ENCODE measurements at places on chromosomes 2 and 18.
A peak's percentile ranks its signal among the peaks of the same experiment; 100 is the strongest.

GRCh38 chr2:120624738-120625446 is 110.8 kb upstream of the GLI2 start:
- no peak for DNase-seq

GRCh38 chr2:8142461-8142860 is 539.4 kb upstream of the ID2 start:
- no peak for DNase-seq

DNA sequence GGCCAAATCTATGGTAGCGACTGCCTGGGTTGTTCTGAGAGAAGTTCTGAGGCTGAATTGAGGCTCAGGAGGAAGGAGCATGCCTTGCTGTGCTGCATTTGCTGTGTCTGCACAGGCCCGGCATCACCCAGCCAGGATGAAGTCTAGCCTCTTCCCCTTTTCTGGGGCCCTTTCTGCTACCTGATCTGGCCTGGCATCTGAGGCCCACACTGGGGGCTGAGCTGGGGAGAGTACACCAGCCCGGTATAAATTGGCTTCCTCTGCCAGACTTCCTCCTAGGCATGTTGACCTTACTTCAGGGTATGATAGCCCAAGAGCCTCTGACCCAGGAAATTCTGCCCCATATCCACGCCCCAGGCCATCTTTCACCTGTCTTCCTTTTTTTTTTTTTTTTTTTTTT is 30.0 kb downstream of the MRPL35 start:
- DNase-seq: peak; percentile 80

DNA sequence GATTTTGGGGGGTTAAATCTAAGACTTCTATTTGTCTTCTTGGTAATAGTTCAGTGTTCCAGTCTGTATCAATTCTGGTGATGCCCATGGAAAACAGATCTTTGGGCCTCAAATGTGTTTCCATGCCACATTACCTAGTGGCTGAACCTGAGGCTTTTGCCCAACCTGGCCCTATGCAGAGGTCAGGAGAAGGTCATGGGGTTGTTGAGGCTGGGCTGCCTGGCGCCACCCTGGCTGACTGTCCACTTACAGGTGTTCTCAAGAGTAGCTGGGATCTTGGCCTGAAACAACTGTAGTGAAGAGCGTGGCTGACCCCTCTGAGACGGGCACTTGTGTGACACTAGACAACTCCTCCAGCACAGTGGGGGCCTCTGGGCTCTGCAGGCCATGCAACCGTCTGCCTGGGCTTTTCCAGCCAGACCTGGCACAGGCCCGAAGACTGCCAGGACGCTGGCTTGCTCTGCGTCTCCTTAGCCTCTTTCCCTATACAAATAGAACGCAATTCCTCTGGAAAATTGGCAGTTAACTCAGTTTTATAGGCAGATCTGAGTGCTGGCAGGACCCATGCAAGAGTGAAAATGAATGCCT is 127.8 kb downstream of the TRIM43 start:
- no peak for DNase-seq

- DNase-seq: peak; percentile 84
Measured at GRCh38 chr2:136075476-136075875, 42.5 kb downstream of the CXCR4 start.

Data from OCI-LY7 (cell line).